ENCODE measurements at places on chromosomes 5 and 9.

DNA sequence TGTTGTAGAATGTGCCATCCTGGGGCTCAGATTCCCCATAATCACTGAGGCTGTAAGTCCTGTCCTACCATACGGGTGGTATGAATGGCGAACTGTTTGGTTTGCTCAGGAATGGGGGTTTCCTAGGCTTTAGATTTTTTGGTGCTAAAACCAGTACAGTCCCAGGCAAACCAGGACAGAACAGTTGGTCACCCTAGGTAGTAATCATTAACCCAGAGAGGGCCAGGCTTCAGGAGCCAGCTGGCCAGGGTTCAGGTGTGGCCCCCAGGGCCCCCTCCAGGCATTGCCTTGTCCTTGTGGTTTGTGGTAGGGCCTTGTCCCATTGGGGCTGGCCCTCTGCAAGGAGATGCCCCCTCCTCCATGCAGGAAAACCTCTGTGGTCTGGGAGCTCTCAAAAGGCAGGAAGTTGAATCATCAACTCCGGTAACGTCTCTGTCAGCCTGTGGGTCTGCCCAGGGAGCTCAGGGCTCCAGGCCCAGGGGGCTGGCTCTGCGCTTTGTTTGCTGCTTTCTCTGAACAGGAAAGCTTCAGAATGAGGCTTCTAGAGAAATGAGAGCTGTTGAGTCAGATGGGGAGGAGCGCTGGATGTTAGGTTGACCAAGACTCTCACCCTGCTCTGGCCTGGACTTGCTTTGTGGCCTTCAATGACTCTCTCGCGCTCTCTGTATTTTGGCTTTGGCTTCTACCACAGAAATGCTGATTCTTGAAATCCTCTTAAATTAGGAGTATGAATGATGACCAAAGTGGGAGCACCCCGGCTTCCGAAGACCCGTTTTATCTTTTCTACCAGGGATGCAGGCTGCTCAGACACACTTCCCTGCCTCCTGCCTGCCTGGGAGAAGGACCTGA, 22.2 kb upstream of the JADE2 start:
- DNase-seq: no peak

DNA sequence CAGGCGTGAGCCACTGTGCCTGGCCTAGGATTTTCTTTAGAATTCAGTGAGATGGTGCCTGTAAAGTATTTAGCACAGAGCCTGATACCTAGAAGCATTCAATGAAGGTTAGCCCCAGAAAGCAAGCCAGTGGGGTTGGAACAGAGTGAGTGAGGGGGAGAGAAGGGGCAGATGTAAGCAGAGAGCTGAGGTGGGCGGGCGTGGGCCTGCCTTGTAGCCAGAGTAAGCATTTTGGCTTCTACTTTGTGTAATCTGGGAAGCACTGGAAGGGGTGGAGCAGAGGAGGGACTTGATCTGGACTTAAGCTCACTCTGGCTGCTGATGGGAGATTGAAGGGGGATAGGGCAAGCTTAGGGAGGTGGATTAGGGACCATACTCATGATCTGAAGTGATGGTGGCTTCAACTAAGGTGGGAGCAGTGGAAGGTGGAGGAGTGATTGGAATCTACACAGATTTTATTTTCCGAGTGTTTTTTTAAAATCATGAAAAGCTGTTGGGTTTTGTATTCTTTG, 2.6 kb downstream of the EXOSC2 start:
- no peak for DNase-seq

GRCh38 chr5:55320571-55320970, 12.8 kb downstream of the MTREX start:
- DNase-seq: no peak

DNA sequence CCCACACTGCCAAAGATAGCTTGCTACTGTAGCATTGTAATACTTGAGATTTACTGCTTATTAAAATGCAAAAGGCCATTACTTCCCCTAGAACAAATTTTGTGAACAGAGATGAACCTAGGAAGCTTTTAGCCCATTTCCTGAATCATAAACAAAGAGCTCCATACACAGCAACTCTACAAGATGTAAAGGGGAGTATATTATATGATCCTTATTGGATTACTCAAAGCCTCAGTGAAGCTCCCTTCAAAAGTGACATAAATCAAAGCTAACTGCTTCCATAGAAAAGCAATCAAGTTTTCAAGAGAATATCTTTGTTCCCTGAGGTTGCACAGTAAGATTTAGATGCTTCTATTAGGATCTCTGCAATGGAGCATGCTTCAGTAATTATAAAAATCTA, 629.8 kb downstream of the EFNA5 start:
- no peak for DNase-seq

- DNase-seq: no peak
Measured at GRCh38 chr9:76203373-76203772, 190.9 kb downstream of the RFK start.

GRCh38 chr9:77856615-77857014, 175.0 kb downstream of the GNAQ start:
- DNase-seq: no peak

All from NCI-H1694 treated with DMSO at 0.1 percent for 48 hours (cell line).